NAMALWA (cell line): ENCODE measurements at places on chromosomes 5 and 9.

DNA sequence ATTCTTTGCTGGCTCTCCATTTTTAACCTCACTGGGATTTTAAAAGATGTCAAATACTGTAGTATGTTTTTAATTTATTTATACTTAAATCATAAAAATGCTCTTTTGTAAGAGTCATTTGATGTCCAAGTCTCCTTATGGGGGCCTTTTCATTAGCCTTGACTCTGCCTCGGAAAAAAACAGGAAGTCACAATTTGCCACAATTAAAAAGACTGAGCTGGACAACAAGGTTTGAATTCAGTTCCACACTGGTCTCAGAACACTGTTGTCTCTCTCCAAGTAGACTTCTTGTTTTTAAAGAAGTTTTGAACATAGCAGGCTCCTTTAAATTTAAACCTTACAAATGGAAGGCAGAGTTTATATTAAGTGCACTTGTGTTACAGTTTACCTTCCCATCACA lies 444.2 kb downstream of the ACTL7B start:
- no peak for DNase-seq

DNA sequence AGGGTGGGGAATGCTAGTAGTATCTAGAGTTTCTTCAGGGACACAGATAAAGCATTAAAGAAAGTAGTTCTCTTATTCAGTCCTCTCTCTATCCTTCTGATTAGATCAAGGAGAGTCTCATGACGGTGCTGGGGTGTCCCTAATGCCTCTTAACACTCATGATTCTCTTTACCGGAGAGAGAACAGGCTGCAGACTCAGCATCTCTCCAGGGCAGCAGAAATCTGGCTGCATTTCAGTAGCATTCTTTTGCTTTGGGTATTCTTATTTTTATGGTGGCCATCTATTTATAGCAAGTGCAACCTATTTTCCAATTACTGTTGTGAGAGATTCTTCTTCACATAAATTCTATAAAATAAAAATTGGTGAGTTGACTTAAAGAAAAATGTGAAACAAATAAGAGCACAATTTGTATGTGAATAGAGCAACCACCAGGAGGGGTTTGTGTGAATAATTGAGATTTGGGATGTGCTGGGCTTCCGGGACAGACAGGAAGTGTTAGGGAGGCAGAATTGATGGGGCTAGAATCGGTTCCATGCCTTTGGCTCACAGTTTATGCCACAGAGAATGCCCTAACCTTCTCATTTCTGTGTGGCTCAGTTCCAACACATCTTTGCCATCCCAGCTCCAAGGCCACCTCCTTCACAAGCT lies 23.8 kb upstream of the BOD1 start:
- DNase-seq: no peak

- no peak for DNase-seq
Observed at GRCh38 chr5:75558221-75558620, 46.5 kb downstream of the POLK start.

GRCh38 chr9:131762356-131762932 lies 22.6 kb upstream of the RAPGEF1 start:
- DNase-seq: peak; percentile 72

- DNase-seq: no peak
Observed at GRCh38 chr9:35357826-35358225, 132.1 kb upstream of the RUSC2 start.

GRCh38 chr9:131276094-131276888 lies at the start of gene FAM78A:
TSS of gene FAM78A (minus strand) at chr9:131276510. CDS start at chr9:131276179, 331 bp downstream.
- peak; percentile 75 for DNase-seq

- peak; percentile 59 for DNase-seq
Observed at GRCh38 chr9:33446946-33447798, at the start of gene AQP3. TSS of gene AQP3 (minus strand) at chr9:33447593. CDS start at chr9:33447530, 63 bp downstream.

DNA sequence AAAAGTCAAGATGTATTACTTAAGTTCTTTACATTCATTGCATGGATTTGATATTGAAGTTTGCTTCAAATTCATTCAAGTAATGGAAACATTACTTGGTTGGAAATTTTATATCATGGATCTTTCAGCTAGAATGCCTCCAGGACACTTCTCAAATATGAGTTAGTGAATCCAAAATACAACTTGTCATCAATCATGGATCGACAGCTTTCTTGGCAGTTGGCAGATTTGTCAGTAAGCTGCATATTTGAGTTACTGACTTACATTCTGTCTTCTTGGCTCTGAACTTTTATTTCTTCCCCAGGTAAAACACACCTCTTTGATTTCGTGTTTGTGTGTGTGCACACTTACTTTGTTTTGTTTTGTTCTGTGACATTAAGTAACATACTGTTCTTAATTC lies 1171.1 kb downstream of the TAF11L14 start:
- DNase-seq: no peak

DNA sequence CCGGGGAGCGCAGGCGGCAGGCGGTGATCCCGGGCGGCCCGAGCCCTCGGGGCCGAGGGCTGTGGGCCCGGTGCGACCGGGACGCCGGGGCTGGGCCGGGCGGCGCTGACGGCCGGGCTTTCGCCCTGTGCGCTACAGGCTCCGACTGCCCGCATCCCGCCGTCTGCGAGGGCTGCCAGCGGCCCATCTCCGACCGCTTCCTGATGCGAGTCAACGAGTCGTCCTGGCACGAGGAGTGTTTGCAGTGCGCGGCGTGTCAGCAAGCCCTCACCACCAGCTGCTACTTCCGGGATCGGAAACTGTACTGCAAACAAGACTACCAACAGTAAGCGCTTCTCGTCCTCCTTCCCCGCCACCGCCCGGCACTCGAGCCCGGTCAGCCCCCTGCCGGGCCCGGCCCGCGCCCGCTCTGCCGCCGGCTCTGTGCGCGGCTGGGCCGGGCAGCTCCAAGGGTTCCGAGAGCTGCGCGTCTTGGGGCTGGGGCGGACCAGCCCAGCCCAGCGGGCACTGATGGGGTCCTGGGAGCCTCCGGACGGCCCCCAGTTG lies 1.6 kb downstream of the LMX1B start:
- no peak for DNase-seq

- no peak for DNase-seq
Observed at GRCh38 chr9:33311953-33312352, 21.6 kb downstream of the NFX1 start.

GRCh38 chr9:105361873-105362272 lies 86.0 kb upstream of the FSD1L start:
- DNase-seq: no peak

DNA sequence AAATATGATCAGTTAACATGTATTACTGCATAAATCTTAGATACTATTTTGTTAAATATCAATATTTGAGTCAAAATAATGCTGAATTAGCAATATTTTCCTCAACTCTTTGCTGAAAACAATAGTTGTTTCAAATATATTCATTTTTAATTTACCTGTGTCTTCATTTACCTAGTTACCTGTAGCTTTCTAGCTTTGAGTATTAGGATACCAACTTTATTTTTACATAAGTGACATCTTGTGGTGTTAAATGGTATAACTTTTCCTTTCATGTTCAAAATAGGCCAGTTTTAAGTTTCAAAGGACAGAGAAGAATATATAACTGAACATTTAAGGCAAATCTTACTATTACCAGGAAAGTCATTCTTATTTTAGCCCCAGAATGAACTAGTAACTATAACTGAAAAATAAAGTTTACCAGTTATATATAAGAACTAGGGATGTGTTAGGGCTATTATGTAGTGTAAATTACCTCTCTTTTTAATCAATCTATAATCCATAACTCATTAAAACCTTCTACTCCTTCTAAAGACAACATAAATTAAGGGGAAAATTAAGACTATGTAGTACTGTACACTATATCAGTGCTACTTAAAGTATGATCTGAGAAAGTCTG lies 25.3 kb downstream of the AP3B1 start:
- peak; percentile 51 for DNase-seq

DNA sequence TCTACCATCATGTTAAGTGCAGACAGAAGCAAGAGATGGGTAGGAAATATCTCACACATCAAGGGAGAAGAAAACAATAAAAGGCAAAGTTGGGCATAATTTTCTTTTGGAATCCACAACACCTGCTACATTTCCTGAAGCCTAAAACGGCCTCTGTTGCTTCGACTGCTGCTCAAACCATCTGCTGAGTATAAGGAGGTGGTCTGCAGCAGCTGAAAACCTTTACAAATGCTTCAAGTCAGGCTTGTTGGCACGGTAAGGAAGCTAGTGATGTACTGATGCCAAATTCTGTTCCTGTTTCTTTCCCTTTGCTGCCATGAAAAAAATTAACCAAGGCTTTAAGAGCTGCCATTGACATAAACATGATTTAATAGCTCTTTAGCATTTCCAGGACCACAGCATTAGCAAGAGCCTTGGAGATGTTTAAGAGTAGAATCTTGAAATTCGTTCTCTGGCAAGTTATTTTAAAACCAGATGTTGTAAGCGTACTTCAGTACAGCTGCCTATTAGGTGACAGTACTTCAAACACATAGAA lies 75.6 kb downstream of the DMRTA1 start:
- DNase-seq: no peak

- peak; percentile 48 for DNase-seq
Observed at GRCh38 chr5:119019501-119019900, 31.2 kb upstream of the DTWD2 start.

- no peak for DNase-seq
Observed at GRCh38 chr9:3826178-3826577, 300.4 kb upstream of the RFX3 start.

DNA sequence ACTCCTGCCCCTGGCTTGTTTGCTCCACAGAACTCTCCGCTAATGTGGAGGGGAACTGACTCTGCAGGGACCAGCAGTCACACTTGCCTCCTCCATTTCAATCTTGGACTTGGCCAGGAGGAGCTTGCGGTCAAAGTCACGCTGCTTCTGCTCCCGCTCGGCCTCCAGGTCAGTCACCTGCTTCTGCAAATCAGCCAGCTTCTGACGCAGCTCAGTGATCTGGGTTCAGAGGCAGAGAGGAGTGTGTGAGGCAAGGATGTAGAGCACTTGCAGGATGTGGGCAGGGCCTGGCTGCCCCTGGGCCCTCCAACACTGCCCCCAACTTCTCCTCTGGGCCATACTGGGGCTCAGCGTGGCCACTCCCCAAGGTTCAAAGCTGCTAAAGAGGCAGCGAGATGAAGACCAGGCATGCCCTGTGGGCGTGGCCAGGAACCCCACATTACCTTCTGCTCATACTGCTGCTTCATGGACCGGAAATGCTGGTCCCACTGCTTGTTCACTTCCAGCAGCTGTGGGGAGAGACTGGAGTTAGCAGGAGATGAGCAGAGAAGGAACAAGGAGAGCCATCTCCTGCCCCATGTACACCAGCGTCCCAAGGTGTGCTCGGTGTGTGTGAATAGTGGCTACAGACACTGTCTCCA lies 22.2 kb downstream of the GPX3 start:
- DNase-seq: no peak

DNA sequence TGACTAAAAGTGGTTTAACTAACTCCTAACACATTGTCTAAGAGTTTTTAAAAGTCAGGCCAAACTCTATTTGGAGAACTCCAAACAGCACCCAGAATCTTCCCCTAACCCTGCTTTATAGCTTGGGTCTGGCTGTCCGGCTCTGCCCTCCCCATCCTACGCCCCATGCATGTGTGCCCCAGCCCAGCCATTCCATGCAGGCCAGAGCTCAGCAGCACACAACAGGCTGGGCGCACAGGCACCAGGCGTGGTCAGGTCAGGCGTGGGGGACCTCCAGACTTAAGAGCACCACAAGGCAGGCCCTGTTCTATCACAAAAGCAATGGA lies 31.1 kb downstream of the SHB start:
- no peak for DNase-seq

DNA sequence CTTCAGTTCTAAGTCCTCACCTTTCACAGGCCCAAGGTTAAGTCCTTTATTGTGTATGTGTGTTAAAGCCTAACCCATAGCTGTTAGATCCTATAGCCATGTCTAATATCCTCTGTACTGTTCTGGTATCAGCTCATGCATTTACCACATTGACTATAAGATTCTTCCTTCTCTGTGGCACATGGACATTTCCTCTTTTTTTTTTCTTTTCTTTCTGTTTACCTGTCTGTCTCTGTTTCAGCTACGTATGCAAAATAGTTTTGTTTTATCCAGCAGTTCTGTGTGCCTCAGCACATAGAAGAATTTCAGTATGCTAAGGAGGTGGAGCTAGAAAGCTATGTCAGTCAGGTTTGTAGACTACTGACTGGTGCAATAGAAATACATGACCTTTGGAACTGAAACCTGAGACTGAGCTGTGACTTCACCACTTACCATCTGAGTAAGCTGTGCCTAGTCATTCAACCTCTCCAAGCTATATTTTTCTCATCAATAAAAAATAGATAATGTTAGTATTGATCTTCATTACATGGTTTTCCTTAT lies 155.6 kb upstream of the VLDLR start:
- peak; percentile 15 for DNase-seq

DNA sequence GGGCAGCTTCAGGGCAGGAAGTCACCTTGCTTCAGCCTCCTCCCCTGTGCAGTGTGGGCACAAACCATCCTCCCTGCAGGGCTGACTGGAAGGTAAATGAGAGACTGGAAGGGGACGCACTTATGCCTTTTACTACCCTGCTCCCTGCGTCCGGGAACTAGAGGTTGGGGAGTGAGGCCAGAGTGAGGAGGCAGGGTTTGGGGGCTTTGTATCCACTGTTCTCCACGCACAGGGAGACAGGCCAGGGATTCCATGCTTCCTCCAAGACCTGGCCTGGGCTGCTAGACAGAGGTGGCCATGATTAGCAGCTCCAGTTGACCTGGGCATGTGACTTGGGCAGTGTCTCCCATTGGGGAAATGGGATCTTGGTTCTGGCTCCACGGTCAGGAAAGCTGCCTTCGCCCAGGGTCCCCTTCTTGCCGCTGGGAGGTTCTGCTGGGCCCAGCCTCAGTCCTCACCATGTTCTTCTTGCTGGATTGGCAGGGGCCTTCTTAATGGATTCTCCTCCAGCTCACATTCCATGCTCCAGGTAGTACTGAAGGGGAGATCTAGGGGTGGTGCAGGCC lies 37.0 kb upstream of the PSD2 start:
- DNase-seq: no peak

DNA sequence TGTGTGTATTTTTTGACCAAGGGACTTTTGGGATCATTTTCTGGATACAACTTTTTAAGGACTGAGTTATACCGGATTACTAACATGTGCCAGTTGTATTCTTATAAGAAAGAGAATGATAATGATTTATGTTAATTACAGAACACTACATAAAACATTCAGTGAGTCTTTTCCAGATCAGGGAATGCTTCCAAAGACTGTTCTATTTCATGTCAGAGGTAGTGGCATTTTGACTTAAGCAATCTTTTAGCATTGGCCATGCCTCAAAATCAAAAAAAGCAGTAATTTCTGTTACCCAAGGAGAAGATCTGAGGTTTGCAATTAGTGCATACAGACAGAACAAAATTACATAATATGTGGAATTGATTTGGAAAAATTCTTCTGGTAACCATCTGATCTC lies 413.0 kb upstream of the CDH9 start:
- DNase-seq: no peak

DNA sequence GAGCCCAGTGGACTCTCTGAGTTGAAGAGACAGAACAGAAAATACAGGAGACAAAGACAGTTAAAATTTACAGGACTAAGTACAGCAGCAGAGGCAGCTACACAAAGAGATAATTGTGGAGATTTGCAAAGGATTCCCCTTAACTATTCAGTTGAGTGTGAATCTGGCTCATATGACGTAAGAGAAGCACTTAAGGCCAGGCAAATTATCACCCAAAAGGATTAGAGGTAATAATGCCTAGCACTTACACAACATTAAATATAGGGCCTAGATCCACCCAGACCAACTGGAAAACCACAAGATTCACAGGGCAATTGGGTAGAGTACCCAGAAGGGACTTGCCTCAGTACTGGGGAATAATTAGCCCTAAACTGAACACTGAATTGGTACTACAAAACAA lies 41.3 kb downstream of the ADAMTS6 start:
- no peak for DNase-seq

- DNase-seq: peak; percentile 19
Observed at GRCh38 chr5:178206166-178207101, 2.1 kb downstream of the HNRNPAB start.
